ENCODE measurements at places on chromosomes 2 and 18.

DNA sequence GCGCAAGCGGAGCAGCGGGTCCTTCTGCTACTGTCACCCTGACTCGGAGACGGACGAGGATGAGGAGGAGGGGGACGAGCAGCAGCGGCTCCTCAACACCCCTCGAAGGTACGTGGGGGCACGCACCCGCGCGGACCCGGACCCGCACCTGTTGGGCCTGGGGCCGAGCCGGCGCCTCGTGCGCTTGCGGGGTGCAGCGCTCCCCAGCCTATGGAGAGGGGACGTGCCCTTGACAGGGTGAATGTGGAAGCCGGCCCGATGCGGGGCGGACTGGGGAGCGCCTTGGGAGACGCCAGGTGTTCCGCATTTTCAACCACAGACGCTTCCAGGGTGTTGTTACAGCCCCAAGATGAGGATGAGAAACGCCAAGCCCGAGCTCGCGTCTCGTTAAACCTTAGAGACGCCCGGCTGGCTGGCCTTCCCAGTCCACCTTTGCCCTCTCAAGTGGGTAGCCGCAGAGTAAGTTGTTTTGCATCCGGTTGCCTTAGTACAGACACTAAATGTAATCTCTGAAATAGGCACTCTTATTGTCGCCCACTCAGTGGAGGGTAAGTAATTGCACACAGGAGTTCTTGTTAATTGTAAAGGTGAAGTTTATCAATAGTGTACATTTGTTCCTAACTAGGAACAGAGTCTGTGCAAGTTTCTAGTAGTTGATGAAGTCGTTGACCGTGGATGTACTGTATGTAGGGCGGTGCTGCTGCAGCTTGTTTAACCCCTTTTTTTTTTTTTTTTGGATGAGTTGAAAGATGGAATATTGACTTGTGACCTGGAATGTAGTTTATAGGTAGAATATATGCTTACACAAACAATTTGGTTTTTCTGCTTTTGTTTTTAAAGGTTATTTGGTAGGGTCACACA, 815 bp downstream of the GMCL1 start:
- DNase-seq, result peak; percentile 6

DNA sequence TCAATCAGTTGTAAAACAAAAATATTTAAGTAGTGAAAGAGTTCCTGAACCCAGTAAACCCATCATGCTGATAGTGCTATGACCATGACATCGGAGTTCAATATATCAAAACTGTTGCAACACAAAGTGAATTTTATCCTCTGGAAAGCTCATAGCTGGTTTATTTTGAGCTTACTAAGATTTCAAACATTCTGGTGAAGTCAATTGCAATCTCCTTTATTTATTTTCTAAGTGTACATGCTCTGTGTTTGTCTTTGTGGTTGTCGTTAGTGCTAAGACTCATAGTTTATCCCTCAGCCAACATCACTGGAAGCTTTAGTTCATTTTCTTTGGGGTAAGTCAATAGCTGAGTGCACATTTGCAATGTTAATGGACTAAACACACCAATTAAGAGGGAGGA, 91.9 kb downstream of the QPCT start:
- no peak for DNase-seq

GRCh38 chr2:228245601-228246000, 64.1 kb upstream of the SPHKAP start:
- no peak for DNase-seq

DNA sequence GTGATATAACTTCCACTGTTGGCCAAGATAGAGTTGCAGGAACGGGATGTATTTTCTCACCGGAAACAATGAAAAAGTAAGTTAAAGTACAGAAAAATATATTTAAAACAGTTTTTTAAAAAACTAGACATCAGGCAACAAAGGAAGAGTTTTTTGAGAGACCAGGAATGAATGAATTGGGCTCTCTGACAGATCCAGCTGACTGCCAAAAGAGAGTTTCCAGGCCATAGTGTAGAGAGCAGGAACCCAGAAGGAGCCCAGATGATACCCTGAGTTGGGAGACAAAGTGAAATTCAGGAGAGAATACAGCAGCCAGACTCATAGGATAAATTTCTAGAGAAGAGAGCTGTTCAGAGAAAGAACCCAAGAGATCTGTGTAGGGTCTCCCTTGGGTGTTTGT, 362.6 kb upstream of the SMIM21 start:
- DNase-seq, result no peak

DNA sequence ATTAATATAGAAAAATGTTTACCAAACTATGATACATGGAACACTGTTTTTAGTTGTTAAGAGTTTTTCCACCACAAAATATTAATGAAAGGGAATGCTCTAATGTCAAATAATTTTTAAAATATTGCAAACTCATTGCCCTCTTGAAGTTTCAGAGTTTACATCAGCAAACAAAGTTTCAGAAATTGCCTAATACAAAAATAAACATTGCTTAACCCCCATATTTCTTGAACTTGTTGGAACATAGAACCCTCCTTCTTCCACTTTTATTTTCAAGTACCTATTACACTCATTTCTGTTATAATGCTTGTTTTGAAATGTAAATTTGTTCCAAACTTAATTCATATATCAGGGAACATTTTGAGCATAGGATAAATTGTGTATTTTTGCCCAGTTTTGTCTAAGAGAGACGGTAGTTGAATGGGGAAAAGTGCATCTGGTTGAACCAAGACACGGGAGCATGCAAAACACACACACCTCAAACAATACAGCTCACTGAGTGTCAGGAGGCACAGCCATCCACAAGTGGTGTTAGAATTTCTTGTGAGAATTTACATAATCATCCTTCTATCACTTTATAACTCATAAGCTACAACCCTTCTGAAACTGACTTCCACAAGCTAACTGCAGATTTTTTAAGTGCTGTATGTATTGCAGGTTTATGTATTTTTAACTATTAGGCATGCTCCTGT, 5.3 kb upstream of the MC4R start:
- DNase-seq, result no peak

- no peak for DNase-seq
Observed at GRCh38 chr2:67234440-67234839, 162.7 kb upstream of the ETAA1 start.

GRCh38 chr2:205769879-205770278, 87.6 kb downstream of the NRP2 start:
- DNase-seq, result no peak

GRCh38 chr2:47357483-47357882, 45.5 kb upstream of the MSH2 start:
- DNase-seq, result no peak

DNA sequence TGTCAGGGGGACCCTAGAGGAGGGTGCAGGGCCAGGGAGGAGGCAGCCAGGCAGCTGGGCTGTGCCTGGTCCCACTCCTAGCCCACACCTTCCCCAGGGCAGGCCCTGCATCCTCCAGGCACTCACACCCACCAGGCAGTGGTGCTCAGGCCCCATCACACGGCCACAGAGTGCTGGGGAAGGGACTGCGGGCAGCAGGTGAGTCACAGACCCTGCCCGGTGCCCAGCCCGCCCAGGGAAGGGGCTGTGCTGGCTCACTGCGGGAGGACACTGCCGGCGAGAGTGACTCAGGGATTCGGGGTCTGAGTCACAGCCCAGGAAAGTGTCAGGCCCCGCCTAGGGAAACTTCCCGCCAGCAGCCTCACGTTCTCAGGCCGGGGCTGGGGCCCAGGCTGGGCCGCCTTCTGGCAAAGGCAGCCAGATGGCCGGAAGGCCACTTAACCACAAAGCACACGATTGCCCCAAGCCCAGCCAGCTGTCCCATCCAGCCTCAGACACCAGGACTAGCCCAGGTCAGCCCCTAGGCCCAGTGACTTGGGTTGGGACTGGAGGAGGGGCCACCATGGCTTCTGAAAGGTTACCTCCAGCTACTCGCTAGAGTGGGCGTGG, 42.2 kb downstream of the BIN1 start:
- peak; percentile 50 for DNase-seq

DNA sequence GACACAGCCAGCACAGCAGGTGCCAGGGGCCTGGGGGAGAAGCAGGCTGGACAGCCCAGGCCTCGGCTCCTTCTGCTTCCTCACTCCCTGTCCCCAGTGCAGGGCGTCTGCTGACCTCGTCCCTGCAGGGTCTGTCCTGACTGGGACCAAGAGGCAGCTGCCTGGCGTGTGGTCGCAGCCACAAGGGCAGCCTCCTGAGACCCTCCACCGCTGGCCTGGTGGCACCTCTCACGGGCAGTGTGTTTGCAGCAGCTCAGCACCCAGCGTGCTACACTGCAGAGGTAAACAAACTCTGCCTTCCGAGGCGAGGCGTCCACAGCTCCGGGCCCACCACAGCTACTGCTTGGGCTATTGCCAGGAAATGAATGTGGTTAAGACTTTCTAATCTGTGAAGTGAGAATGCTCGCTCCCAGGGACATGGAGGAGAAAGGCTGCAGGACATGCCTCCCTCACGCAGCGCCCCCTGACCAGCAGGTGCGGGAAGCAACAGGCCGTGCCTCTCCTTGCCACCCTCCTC, 46.1 kb upstream of the HPCAL1 start:
- no peak for DNase-seq

- no peak for DNase-seq
Observed at GRCh38 chr2:147872967-147873366, 28.1 kb downstream of the ACVR2A start.

GRCh38 chr2:71556692-71557250, 103.4 kb downstream of the DYSF start:
- no peak for DNase-seq

DNA sequence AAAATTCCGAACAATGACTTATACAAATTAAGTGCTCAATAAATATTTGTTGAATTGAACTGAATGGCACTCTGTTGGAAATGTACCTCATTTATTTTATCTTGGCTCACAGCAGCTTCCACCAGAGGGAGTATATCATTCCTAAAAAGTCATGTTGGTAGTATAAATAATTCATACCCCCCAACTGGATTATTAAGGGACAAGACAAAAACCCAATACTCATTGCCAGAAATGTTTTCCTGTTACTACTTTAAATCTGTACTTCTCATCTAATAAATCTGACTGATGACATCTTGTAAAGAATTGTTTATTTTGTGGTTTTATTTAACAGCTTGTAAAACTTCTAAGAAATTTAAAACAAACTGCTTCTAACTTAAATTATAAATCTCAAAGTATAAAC, 163.9 kb downstream of the CDH2 start:
- DNase-seq, result no peak

GRCh38 chr2:100267751-100268150, 54.5 kb downstream of the LONRF2 start:
- no peak for DNase-seq

DNA sequence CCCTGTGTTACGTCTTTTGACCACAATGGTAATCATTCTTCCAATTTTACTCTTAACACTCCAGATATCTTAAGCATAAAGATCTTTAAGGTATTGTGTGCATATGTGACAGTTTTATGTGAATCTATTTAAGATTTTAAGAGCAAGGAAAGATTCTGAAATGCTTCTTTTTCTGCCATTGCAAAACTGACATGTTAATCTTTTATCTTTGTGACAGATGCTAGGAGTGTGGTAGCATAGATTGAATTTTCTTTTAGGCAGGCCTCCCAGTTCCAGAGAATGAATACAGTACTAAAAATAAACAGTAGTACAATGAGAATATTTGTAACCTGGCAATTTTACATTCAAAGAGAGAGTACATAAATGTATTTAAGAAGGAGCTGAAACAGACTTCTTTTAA, 232.5 kb upstream of the ZSWIM2 start:
- DNase-seq, result no peak

DNA sequence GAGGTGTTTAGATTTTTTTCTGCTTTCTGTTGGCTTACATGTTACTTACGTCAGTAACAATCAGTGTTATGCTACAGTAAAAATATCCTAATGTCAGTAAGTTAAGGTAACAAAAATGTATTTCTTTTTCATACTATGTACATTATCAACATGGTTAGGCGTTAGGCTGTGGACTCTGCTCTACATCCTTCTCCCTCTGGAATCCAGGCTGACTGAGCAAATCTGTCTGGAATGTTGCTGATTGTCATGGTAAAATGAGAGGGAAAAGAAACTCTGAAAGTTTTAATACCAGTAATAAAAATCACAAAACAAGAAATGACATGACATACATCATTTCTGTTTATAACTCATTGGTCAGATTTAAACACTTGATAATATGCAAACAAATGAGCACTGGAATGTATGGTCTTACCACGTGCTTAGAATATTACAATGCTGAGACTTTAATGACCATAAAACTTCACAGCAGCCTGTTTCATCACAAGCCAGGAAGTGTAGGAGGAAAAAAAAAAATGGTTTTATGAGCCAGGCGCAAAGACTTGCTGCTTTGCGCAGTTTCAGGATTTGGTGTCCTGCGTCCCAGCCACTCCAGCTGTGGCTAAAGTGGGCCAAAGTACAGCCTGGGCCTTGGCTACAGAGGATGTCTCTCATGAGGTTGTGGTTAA, 252.4 kb downstream of the FSIP2 start:
- DNase-seq, result no peak

DNA sequence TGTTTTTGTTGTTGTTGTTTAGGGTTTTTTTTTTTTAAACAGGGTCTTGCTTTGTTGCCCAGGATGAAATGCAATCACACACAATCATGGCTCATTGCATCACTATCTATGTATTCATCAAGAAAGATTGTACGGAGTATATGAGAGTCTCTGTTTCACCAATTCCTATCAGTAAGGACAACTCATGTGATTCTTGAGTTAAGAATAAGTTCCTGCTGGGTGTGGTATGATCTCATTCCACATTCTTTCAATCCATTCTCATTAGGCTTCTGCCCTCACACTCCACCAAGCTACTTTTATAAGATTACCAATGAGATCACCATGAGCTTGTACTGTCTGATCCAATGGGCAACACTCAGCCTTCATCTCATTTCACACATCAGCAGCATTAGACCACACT, 9.1 kb upstream of the AP1S3 start:
- no peak for DNase-seq

DNA sequence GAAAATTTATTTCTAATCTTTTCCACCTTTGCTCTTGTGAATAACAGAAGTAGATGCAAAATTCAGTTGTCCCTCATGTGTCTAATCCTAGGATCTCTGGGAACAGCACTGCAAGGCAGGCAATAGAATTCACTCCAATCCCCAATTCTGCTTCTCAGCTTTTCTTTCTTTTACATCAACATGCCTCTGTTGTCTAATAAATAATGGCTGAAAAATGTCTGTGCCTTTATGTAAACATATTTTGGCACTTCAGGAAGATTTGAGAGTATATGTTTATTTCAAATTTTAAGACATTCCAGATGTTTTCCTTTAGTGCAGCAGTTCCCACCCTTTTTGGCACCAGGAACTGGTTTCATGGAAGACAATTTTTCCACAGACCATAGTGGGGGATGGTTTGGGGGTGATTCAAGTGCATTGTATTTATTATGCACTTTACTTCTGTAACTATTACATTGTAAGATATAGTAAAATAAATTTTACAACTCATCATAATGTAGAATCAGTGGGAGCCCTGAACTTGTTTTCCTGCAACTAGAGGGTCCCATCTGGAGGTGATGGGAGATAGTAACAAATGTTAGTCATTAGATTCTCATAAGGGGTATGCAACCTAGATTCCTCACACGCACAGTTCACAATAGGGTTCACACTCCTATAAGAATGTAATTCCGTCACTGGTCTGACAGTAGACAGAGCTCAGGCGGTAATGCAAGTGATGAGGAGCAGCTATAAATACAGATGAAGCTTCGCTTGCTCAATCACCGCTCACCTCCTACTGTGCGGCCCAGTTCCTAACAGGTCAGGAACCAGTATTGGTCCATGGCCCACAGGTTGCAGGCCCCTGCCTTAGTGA, 590.3 kb upstream of the CNTNAP5 start:
- DNase-seq, result no peak
